ENCODE measurements at places on chromosomes 3 and 15.
A peak's percentile ranks its signal among the peaks of the same experiment; 100 is the strongest.

DNA sequence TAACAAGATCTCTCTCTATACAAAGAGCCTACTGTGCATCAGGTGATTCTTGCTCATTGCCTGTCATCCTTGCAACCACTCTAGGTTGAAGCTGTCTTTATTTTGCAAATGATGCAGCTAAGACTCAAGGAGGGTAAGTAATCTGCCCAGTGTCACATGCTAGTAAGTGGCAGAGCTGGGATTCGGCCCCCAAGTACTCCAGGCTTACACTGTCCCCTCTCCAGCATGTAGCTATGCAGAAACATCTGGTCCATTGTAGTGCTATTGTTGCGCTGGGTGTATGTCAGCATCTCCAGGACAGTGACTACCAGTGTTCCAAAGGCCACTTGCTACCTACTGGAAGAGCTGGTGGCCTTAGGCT is 248.9 kb downstream of the SLCO3A1 start:
- peak overlapping the region; percentile 79 for H3K27ac ChIP-seq
- no peak overlapping the region for H3K4me3 ChIP-seq
- H3K36me3 ChIP-seq: no peaks in the 10 kb centered on the region
- H3K27me3 ChIP-seq: no peaks in the 10 kb centered on the region
- no peak for DNase-seq
- H3K4me1 ChIP-seq: peaks cover 18% of the 10 kb centered on the region

- H3K27me3 ChIP-seq: peaks cover 18% of the 10 kb centered on the region
- DNase-seq: no peak
- H3K27ac ChIP-seq: no peak overlapping the region
- H3K36me3 ChIP-seq: no peaks in the 10 kb centered on the region
- H3K4me1 ChIP-seq: peaks cover 8% of the 10 kb centered on the region
These were observed 41.3 kb downstream of the GLDN start for GRCh38 chr15:51382787-51383186.

GRCh38 chr15:74841891-74842373 is 1.0 kb downstream of the ULK3 start:
- H3K4me1 ChIP-seq: peaks cover 44% of the 10 kb centered on the region
- H3K4me3 ChIP-seq: peak overlapping the region; percentile 91
- no peaks in the 10 kb centered on the region for H3K27me3 ChIP-seq

- no peaks in the 10 kb centered on the region for H3K4me1 ChIP-seq
- no peak overlapping the region for H3K4me3 ChIP-seq
- H3K27ac ChIP-seq: no peak overlapping the region
- peaks cover 22% of the 10 kb centered on the region for H3K27me3 ChIP-seq
- DNase-seq: no peak
These were observed 3.1 kb downstream of the CFAP100 start for GRCh38 chr3:126397610-126398422.

DNA sequence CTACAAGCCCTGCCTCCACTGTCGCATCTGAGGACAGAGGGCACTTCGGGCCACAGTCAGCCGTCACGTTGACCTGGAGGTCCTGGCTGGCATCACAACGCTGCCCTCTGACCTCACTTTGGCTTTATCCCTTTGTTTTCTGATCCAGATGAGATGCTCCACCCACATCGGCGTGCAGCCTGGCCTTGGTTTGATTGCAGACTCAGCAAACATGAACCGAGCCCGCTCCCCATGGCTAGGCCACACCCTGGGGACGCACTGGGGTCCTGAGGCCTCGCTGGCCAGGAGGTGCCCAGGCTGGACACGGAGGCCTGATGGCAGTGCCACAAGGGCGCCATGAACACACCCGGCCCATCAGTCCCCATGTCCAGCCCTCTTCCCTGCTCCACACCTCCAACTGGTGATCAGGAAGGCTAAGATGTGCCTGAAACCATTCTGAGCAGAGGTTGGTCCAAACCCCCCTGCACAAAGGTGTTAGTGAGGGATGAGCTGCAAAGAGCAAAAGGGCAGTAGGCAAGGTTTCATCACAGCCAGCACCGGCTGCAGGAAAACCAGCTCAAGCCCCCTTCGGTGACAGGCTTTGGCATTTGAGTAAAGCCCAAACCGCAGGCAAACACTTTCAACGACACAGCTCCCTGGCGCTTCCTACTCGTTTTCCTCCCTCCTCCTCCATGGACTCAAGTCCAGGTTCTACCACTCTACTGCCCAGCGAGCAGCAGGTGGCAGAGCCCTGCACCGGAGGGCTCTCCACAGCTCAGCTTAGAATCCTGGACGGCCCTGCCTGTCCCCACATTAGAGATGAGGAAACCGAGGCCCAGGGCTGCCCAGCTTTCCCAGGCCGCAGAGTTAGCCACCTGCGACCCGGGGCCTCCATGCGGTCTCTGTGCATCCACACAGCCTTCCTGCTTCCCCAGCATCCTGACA is 165.8 kb downstream of the NUP210 start:
- H3K36me3 ChIP-seq: peaks cover 2% of the 10 kb centered on the region
- H3K27me3 ChIP-seq: peaks cover 20% of the 10 kb centered on the region
- no peak overlapping the region for H3K27ac ChIP-seq
- no peak overlapping the region for H3K4me3 ChIP-seq
- H3K4me1 ChIP-seq: no peaks in the 10 kb centered on the region

GRCh38 chr3:25294169-25294805 is 133.8 kb upstream of the RARB start:
- H3K4me1 ChIP-seq: no peaks in the 10 kb centered on the region
- no peaks in the 10 kb centered on the region for H3K36me3 ChIP-seq
- DNase-seq: no peak
- no peak overlapping the region for H3K27ac ChIP-seq
- no peaks in the 10 kb centered on the region for H3K27me3 ChIP-seq

DNA sequence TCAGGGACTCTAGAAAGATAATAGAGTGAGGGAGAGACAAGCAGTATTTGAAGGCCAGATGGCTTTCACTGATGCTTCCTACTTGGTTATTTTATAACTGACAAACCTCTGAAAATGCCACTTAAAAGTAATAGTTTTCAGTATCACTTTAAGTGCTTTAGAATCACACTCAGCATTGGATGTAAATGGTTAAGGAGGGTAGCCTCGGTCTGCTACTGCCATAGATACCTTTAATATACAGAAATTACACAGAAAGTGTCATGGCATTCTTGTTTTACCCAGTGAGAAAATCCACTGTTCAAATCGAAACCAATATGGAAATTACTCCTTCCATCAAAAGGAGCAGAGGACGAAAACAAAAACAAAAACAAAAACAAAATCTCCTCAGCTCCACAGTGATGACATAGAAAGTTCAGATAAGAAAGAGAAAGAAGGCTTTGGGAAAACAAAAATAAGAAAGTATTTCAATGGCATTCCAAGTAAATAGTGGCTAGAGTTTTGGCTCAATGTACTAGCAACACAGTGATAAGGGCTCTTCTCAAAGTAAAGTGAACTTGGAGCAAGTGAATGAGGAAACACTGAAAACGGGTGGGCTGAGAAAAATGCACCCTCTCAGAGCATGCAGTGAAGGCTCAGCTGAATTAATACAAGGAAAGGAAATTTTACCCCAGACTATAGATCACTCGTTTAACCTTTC is 43.2 kb upstream of the CD47 start:
- H3K27me3 ChIP-seq: no peaks in the 10 kb centered on the region
- peak overlapping the region; percentile 55 for H3K4me3 ChIP-seq
- no peak for DNase-seq
- H3K4me1 ChIP-seq: peaks cover 65% of the 10 kb centered on the region

DNA sequence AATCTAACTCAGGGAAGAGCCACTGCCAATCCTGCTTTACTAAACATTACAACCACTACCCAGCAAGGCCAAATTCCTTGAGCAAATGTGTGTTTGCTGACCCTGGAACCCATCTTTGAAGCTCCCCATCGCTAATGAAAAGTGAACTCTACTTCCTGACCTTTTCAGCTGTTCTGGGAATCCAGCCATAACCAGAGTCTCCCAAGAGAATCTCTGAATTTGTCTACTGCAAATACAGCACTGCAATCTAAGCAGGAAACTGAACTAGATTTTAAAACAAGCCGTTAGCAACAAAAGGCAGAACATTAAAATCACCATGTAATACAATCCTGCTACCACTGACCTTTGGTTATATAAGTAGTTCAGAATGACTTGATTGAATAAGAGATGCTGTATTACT is 309.2 kb downstream of the MAGI1 start:
- H3K4me3 ChIP-seq: no peak overlapping the region
- no peak overlapping the region for H3K27ac ChIP-seq
- H3K36me3 ChIP-seq: no peaks in the 10 kb centered on the region
- H3K27me3 ChIP-seq: peaks cover 8% of the 10 kb centered on the region
- no peak for DNase-seq
- H3K4me1 ChIP-seq: no peaks in the 10 kb centered on the region

- no peaks in the 10 kb centered on the region for H3K4me1 ChIP-seq
- no peak overlapping the region for H3K27ac ChIP-seq
- no peak overlapping the region for H3K4me3 ChIP-seq
- peaks cover 11% of the 10 kb centered on the region for H3K27me3 ChIP-seq
- no peak for DNase-seq
These were observed 59.9 kb downstream of the GPR176 start for GRCh38 chr15:39860200-39860599.

GRCh38 chr3:119585208-119585607 is 5.9 kb downstream of the ADPRH start:
- DNase-seq: no peak
- H3K27ac ChIP-seq: no peak overlapping the region
- peaks cover 18% of the 10 kb centered on the region for H3K36me3 ChIP-seq
- no peak overlapping the region for H3K4me3 ChIP-seq
- peaks cover 43% of the 10 kb centered on the region for H3K4me1 ChIP-seq

DNA sequence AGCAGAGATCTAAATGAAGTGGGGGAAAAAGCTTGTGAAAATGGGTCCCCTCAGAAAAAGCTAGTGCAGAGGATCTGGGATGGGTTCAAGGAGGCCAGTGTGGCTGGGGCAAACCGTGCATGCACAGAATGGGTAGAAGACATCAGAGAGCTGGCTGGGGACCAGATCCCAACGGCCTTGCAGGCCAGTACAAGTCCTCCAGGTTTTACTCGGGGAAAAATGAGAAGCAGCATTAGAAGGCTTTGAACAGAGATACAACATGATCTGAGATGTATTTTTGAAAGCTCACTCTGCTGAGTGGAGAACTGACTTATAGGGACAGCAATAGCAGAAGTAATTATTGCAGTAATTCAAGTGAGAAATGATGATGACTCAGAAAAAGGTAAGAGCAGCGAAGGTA is 114.5 kb downstream of the HERC1 start:
- H3K27ac ChIP-seq: peak overlapping the region; percentile 64
- H3K4me1 ChIP-seq: peaks cover 8% of the 10 kb centered on the region
- peaks cover 23% of the 10 kb centered on the region for H3K36me3 ChIP-seq
- no peak for DNase-seq
- H3K4me3 ChIP-seq: no peak overlapping the region

GRCh38 chr3:193942516-193943055 is 193.4 kb upstream of the HES1 start:
- no peak for DNase-seq
- no peaks in the 10 kb centered on the region for H3K36me3 ChIP-seq
- no peaks in the 10 kb centered on the region for H3K4me1 ChIP-seq
- H3K27ac ChIP-seq: no peak overlapping the region
- H3K4me3 ChIP-seq: no peak overlapping the region

- H3K4me3 ChIP-seq: peak overlapping the region; percentile 37
- H3K27ac ChIP-seq: peak overlapping the region; percentile 35
- DNase-seq: no peak
- H3K27me3 ChIP-seq: no peaks in the 10 kb centered on the region
- H3K4me1 ChIP-seq: peaks cover 54% of the 10 kb centered on the region
These were observed 526.0 kb downstream of the FOXP1 start for GRCh38 chr3:71057526-71057894.

DNA sequence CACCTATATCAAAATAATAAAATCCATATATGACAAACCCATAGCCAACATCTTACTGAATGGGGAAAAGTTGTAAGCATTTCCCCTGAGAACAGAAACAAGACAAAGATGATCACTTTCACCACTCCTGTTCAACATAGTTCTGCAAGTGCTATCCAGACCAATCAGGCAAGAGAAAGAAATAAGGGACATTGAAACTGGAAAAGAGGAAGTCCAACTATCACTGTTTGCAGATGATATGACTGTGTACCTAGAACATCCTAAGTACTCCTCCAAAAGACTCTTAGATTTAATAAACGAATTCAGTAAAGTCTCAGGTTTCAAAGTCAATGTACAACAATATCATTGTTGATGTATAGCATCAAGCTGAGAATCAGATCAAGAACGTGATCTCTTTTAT is 35.6 kb upstream of the FGF7 start:
- H3K4me3 ChIP-seq: no peak overlapping the region
- H3K27ac ChIP-seq: no peak overlapping the region
- peaks cover 3% of the 10 kb centered on the region for H3K27me3 ChIP-seq
- H3K4me1 ChIP-seq: peaks cover 4% of the 10 kb centered on the region

DNA sequence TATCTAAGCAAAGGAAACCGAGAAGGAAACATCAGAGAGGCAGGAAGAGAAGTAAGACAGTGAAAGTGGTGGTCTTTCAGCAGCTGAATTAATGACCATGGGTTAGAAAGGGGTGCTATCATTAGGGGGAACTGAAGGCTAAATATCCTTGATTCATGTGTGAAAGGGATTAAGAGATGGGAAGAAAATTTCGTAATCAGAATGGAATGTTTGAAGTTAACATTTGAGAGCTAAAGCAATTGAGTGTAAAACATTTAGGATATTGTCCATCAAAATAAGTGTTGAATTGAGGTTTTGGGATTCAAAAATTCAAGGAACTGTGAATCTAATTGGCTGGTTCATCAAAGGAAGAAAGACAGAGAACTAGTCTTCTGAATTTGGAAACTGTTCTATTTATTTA is 4.1 kb upstream of the ECT2 start:
- H3K4me3 ChIP-seq: no peak overlapping the region
- DNase-seq: no peak
- no peaks in the 10 kb centered on the region for H3K27me3 ChIP-seq
- H3K36me3 ChIP-seq: no peaks in the 10 kb centered on the region

GRCh38 chr3:195117978-195118581 is 152.9 kb downstream of the XXYLT1 start:
- DNase-seq: no peak
- H3K4me3 ChIP-seq: no peak overlapping the region
- no peaks in the 10 kb centered on the region for H3K27me3 ChIP-seq

DNA sequence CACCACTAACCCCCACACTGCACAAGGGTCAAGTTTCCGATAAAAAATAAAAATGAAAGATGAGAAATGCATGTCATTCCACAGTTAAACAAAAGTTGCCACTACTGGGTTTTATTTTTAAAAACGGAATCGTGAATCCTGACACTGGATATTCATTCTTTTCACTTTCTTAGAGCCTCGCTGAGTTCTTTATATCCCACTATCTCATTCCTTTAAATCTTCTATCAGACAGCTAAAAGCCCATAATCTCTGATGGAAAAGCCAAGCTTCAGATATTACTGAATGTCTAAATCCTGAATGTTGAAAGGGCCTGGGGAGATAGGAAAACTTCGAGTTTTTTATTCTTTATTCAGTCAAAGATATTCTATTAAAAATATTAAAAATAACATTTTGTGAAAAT is 11.7 kb downstream of the RIOX2 start:
- no peak overlapping the region for H3K4me3 ChIP-seq
- H3K27me3 ChIP-seq: no peaks in the 10 kb centered on the region
- DNase-seq: no peak
- no peak overlapping the region for H3K27ac ChIP-seq
- peaks cover 26% of the 10 kb centered on the region for H3K36me3 ChIP-seq
- peaks cover 10% of the 10 kb centered on the region for H3K4me1 ChIP-seq
